Stimulated activated CD4-positive, alpha-beta T cell treated with anti-CD3 and anti-CD28 coated beads, Interleukin-2, amount 100 ng/mL, for 4 hours (primary cell): ENCODE measurements at places on chromosomes 12 and 14.

DNA sequence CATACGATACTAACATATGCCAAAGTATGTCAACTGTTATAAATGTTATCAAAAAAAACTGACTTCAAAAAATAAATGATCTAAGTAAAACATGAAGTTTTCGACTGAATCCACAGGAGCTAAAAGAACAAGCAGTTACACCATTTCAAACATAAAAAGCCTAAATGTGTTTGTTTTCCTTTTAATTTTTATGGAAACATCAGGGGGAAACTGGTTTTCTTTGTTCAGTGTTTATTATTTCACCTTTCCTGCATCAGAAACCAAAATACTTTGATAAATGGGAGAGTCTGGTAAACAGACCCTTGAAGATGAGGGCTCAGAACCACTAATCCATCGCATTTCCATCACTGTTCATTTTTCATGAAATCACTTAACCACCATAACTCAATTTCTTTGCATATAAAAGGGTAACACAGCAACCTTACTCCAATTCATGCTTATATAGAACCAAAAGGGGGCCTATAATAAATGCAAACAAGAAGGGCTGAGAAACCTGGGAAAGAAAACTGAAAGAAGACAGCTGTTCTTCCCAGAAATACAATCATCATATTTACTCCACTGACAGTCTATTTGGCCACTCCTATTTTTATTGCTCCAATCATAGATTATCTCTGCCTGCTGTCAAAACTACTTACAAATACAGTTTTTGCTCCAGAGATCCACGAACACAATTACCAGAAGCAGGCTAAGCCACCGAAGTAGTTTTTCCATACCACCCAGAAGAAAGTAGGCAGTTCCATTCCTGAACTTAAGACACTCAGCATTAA, 17.0 kb downstream of the FGD6 start:
- no peak for DNase-seq

GRCh38 chr12:90129366-90130030, 420.9 kb upstream of the ATP2B1 start:
- no peak for DNase-seq

DNA sequence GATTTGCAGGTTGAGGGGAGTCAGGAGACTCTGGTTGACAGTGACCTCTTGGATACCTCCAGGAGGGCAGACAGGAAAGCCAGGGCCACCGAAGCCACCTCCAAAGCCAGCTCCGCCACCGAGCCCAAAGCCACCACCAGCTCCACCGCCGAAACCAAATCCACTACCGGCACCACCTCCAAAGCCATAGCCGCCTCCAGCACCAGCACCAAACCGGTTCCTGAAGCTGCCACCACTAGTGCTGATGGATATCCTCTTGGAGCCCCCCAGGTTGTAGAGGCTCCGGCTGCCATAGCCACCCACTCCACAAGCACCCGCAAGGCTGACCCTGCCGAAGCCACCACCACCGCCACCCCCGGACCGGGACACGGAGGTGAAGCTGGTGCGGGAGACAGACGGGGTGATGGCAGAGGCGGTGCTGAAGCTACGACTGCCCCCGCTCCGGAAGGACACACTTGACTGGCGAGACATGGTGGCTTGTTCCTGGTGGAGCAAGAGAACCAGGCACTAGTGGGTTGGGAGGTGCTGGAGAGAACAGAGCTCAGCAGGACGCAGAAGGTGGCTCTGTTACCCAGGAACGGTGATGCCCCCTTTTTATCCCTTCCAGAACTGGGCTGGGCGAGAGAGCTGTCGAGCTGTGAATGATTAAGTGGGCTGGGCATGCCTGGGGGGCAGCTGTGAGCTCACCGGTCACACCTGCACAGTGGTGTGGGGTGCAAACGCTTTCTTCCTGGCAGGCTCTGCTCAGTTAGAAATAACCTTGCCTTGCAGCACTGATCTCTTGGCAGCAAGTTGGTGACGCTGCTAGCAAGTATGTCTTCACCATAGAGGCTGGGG, at the start of gene KRT5:
KRT5 (minus strand) TSS at position 569 of the 837 bp plus-strand sequence; CDS start at position 471, 98 bp downstream.
- no peak for DNase-seq

DNA sequence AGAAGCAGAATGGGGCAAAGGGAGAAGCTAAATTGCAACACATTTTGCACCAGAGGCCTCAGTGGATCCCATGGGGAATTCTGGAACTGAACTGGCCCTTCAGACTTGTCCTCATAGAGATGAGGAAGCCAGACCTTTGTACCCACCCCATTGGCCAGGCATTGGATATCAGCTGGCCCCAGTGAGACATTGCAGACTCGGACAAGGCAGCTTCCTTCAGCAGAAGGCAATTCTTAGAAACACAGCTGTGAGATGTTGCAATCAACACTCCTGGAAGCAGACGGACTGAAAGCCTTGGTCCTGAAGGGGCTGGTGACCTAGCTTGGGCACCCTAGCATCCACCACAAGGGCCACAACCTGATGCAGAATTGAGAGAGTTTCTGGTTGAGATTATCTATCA, 218.1 kb downstream of the MSRB3 start:
- DNase-seq, result no peak

DNA sequence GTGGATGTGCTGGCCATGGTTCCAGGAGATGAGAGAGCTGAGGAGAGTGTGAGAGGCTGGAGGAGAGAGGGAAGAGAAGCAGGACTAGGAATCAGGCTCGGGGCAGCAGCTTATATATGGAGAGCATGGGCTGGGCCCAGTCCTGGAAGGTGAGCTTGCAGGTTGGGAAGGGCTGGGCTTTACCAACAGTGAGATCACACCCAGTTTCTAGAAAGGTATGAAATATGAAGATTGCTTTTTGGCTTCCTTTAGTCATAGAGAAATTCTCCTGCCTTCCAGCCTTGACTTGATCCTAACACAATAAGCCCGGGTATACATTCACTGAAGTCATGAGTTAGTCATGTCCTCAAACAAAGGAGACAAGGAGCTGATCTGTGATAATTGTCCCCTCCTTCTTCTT, at the start of gene KRT6A:
KRT6A (minus strand) TSS at position 86 of the 400 bp plus-strand sequence; CDS start at position 17, 69 bp downstream.
- DNase-seq, result no peak

DNA sequence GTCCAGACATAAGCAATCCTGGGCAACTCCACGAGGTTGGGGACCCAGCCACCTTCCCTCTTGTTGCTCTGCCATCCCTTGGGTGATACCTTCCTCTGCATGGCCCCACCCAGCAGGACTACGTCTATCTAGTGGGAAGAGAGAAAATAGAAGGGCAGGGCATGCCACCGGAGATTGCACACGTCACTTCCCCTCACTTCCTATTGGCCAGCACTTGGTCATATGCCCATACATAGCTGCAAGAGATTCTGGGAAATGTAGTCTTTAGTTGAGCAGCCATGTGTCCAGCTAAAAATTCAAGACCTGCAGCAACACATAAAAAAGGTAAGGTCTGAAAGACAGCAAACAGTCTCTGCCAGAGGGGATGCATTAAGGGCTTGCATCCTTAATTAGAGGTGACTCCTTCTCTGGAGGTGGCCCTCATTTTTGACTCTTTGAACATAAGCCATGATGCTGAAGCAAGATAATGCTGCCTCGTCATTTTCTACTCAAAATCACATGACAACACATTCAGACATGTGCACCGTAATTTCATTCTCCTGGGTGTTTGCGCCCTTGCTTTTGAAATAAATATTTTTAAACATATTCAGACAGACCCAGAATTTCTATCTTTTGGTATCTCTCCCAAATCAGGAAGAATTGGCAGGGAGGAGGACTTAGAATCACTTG, 91.8 kb upstream of the PWP1 start:
- no peak for DNase-seq

GRCh38 chr12:24561882-24562770, 386.8 kb downstream of the BCAT1 start:
- no peak for DNase-seq

- DNase-seq, result no peak
Measured at GRCh38 chr14:22276913-22277816, 311.9 kb downstream of the DAD1 start.

GRCh38 chr14:101364503-101365328, 196.6 kb upstream of the DIO3 start:
- DNase-seq, result no peak

GRCh38 chr12:106280106-106280505, 22.4 kb upstream of the TCP11L2 start:
- DNase-seq, result no peak

GRCh38 chr14:100688598-100689461, 37.9 kb upstream of the DLK1 start:
- no peak for DNase-seq

- no peak for DNase-seq
Measured at GRCh38 chr12:19432309-19433170, 6.8 kb upstream of the AEBP2 start.

- DNase-seq, result no peak
Measured at GRCh38 chr12:91417650-91418049, 235.0 kb upstream of the DCN start.

DNA sequence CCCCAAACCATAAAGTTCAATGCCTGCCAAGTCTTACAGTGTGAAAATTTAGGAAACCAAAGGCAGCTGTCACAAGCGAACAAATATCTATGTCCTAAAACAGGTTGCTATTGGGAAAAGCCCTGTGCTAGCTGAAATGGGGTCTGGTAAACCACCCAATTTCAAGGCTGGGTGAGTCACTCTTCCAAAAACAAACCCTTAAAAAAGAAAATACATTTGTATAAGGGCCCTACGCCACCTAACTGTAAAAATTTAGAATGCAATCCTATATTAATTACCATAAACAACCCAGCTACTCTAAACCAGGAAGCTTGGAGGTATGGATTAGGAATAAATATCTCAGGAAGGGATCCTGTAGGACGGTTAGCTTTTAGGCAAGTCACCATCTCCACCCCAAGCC, 32.1 kb downstream of the PRMT8 start:
- DNase-seq, result no peak

GRCh38 chr12:124321040-124321481, 26.2 kb downstream of the RFLNA start:
- peak; percentile 32 for DNase-seq

- no peak for DNase-seq
Measured at GRCh38 chr14:71487941-71488340, 444.3 kb upstream of the RGS6 start.

DNA sequence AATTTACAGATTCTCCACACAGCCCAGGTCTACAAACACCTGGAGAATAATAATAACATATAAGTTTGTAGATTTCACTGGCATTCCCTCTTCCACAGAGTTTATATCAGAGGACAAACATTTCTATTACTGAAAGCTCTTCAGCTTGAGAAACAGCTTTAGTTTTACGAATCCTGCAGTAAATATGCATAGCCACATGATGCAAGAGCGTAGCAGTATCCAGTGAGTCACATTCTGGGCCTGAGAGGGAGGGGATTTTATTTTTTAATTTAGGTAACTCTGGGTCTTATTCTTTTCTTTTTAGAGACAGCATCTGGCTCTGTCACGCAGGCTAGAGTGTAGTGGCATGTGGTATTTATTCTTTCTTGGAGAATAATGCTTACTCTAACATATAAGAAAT, 1002.8 kb downstream of the TRHDE start:
- no peak for DNase-seq

DNA sequence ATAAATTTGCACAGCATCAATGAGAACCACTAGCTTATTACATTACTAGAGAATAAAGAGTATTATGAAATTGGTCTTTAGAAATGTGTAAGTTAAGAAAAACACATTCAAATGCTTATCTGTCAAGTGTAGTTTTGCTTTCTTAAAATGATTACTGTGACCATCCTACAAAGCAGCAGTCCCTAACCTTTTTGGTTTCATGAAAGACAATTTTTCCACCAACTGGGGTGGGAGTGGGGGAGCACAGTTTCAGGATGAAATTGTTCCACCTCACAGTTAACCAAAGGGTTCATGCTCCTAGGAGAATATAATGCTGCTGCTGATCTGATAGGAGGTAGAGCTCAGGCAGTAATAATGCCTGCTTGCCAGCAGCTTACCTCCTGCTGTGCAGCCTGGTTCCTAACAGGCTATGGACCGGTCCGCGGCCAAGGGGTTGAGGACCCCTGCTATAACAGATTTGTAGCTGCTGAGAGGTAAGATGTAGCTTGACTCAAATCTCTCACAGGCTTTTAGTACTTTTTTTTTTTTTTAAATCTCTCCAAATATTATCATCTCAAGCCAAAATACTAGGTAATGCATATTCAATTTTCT, 45.4 kb downstream of the PPP4R3A start:
- DNase-seq, result no peak

GRCh38 chr12:63941166-63941800, 96.8 kb downstream of the SRGAP1 start:
- no peak for DNase-seq

- no peak for DNase-seq
Measured at GRCh38 chr12:21444193-21445146, 7.0 kb downstream of the PYROXD1 start.

DNA sequence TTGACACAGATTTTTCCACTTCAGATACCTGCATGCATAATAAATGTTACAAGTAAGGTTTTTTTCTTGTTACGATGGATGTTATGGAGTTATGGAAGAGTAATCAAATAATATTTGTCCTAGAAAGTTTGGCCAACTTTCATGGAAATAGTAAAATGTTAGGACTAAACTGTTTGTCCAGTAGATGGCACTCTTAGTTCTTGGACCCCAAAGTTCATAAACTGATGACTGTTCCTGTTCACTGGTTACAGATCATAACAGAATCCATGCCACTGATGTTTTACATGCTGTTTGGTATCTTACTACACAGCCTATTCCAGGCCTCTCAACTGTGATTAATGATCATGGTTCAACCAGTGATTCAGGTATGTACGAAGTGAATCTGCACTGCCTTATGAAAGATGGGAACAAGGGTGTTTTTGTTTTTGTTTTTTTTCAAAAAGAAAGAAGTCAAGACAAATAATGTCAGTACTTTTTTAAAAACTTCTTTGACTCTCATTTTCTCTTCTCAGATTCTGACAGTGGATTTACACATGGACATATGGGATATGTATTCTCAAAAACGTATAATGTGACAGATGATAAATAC, 48.8 kb upstream of the SLCO1C1 start:
- no peak for DNase-seq

- no peak for DNase-seq
Measured at GRCh38 chr12:110708917-110709316, 20.0 kb upstream of the HVCN1 start.

GRCh38 chr12:49187184-49187583, 1.7 kb downstream of the TUBA1A start:
- DNase-seq, result no peak

GRCh38 chr14:68932231-68932630, 46.9 kb downstream of the ACTN1 start:
- no peak for DNase-seq

DNA sequence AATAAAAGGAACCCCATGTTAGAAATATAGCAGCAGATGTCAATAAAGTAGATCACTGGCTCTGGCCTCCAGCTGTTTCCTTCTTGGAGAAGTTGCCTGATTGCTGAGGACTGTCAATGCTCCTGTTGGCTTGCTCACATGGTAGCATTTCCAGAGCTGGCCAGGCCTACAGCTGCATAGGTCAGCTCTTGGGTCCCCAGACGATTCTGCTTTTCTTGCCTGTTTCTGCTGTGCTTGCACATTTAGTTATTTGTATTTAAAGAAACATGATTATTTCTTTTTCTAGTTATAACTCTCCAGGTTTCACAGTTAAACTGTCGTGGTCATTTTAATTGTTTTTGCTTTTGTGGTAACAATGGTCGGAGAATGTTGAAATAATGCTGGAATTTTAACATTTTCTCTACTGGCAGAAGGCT, 7.2 kb downstream of the NAV3 start:
- DNase-seq, result no peak

- DNase-seq, result no peak
Measured at GRCh38 chr12:90653040-90653439, 301.9 kb downstream of the CCER1 start.
